Hematopoietic multipotent progenitor cell treated with erythropoietin and hydrocortisone succinate and interleukin-3 and kit ligand, for 8 days (in vitro differentiated cells): ENCODE measurements at places on chromosomes 2 and 18.
A peak's percentile ranks its signal among the peaks of the same experiment; 100 is the strongest.

GRCh38 chr2:88838165-88838635 is 146.7 kb downstream of the RPIA start:
- DNase-seq, result no peak

DNA sequence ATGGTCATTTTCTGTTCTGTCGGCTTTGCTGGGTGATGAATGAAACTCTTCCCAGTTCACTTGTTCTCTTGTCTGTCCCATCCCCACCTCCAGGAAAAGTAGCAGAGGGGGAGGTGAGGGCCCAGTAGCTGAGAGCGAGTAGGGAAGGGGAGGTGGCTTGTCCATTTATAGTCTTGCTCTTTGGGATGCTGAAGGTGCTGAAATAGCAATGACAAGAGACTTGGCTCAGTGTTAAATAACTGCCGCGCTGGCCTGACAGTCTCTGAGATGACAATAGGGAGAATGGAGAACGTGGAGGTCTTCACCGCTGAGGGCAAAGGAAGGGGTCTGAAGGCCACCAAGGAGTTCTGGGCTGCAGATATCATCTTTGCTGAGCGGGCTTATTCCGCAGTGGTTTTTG is at the start of gene SMYD1:
TSS of gene SMYD1 (plus strand) at position 228 of the 400 bp plus-strand sequence. CDS start at position 268, 40 bp downstream.
- no peak for DNase-seq

- DNase-seq, result no peak
These were observed 111.9 kb downstream of the KCNF1 start for GRCh38 chr2:11023326-11024258.

DNA sequence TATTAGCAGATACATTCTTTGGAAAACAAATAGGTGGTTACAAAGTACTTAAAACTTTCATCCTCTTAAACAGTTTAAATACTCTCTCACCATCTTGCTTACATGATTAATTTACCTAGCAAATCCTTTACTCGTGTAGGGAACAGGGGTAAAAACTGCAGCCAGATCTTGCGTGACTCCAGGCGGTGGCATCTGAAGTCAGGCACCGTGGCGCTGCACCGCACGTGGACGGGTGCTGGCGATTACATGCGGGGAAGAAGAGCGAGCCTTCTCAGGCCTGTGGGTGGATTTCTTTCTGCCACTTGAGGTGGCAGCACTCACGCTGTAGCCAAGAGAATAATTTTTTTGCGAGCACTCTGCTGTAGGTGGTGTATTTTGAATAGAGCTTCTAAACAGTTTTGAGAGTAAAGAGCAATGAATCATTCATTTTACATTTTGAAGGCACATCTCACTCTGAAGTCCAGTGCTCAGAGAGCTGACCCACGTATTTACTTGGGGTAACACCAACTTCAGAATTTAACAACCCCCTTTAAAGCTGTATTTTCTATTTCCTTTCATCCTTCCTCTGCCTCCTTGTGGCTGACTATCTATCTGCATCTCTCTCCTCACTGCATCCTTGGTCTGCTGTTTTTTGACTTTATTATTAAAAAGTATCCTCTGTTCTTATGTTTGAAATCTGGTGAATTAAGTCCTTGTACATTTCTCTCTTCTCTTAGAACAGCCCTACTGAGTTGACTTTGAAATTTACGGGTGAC is 68.9 kb downstream of the EPAS1 start:
- DNase-seq, result no peak

GRCh38 chr2:152387041-152387440 is 52.1 kb downstream of the FMNL2 start:
- peak; percentile 45 for DNase-seq
